Panc1 (cell line): ENCODE measurements at places on chromosomes 13 and 19.

DNA sequence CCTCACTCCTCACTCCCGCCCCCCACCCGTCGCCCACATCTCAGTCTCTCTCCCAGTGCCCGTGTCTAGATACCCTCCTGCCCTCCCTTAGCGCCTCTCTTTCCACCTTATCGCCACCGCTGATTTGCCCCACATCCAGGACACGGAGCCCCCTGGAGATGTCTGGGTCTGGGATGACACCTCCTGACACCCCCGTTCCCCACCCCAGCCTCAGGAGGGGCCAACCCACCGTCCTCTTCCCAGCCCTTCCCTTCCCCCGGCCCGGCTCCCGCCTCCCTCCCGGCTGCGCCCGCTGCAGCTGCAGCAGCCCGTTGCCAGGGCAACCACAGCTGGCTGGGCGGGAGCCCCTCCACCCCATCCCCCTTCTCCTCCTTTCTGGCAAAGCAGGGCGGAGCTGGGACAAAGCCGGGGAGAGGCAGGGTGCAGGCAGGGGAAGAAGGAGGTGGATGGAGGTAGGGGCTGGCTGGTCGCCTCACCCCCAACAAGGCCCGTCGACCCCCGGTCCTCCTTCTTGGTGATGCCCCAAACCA lies 13.5 kb downstream of the DPF1 start:
- no peak for DNase-seq

GRCh38 chr13:21055016-21055415 lies 6.4 kb downstream of the LATS2 start:
- DNase-seq = no peak

DNA sequence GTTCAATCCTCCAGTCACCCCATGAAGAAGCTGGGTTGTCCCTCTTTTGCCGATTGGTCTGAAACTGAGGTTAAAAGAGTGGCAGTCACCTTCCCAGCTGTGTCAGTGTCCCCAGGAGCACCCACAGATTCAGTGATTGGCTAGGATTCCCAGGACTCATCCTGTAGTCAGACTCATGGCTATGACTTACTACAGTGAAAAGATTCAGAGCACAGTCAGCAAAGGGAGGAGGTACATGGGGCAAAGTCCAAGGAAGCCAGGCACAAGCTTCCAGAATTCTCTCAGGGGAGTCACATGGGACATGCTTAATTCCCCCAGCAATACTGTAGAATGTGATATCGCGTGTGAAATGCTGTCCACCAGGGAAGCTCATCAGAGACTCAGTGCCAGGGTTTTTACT lies 14.2 kb downstream of the ZNF473 start:
- DNase-seq = no peak

GRCh38 chr13:113506025-113506685 lies 15.6 kb upstream of the DCUN1D2 start:
- no peak for DNase-seq

DNA sequence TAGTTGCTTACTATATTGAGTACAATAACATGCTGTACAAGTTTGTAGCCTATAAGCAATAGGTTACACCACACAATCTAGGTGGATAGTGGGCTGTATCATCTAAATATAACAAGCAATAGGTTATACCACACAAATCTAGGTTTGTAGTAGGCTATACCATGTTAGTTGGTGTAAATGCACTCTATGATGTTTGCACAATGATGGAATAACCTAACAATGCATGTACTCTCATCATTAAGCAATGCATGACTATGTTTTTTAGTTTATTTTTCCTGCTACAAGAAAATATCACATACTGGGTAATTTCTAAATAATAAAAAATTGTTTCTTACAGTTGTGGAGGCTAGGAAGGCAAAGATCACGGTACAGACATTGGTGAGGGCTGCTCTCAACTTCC lies 262.5 kb downstream of the SLITRK6 start:
- peak; percentile 10 for DNase-seq

- no peak for DNase-seq
Observed at GRCh38 chr13:21813844-21814243, 143.0 kb downstream of the FGF9 start.

DNA sequence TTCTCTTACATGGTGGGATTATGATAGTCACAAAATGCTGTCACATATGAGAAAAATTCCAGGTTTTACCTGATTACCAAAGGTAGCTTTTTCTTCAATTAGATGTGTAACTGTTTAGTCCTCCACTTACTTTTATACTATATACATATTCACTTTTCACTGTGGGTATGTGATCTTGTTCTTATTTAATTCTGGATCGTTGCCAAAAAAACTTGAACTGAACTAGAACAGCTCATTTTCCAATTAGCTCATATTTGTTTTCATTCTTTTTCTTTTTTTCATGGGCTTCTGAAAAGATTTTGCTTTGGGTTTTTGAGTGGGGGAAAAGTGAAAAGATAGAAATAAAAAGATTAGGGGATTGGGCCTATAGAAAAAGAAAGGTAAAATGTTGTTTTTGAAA lies 291.9 kb downstream of the NDFIP2 start:
- no peak for DNase-seq

- DNase-seq = no peak
Observed at GRCh38 chr19:44960906-44961728, 5.9 kb downstream of the CLPTM1 start.

DNA sequence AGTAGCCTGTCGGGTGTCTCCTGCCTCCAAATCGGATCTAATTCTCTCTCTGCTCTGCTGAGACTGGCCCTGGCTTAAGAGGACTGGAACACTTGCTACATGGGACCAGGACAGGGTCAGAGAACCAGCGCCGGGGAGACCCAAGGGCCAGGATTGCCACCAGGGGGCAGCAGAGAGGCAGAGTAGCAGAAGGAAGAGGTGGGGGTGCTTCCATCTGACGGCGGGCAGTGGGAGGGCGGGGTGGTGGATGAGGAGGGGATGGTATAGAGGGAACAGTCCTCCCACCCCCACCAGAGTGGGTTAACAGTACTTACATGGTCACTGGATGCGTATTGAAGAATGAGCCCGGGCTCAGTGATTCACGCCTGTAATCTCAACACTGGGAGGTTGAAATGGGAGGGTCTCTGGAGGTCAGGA lies 11.9 kb downstream of the SELENOW start:
- DNase-seq = peak; percentile 32
